ENCODE measurements at places on chromosomes 4 and X.
A peak's percentile ranks its signal among the peaks of the same experiment; 100 is the strongest.

DNA sequence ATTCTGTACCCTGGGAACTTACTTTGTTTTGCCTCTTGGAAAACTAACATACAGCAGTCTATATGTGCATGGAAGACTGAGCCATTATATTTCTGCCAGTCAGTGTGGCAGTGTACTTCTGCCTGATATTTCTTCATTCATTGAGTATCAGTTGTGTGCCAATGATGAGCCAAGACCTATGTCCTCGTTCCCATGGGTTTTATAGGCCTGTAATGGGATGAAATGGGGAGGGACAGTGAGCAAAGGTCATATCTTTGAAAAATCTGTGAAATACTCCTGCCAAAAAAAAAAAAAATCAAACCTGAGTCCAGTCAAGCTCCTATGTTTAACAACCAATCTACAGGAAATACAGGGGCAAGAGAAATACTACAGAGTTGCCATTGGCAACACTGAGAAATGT is 9.1 kb downstream of the NSD2 start:
- DNase-seq: no peak

DNA sequence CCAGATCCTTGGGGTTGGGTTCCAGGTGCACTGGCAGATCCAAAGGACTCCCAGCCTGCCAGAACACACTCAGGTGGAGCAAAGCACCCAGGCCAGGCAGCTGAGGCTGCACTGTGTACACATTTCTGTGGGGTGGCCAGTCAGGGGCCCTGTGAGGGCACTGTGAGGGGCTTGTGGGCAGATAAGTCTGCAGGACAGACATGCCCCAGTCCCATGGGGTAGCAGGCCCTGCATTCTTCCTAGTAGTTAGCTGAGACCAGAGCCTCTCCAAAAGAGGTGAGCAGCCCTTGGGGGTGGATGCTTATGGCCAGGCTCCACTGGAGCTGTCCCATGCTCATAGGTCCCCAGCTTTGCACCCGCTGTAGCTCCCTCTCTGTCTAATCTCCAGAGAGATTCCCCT is 7.6 kb downstream of the ETDB start:
- no peak for DNase-seq

DNA sequence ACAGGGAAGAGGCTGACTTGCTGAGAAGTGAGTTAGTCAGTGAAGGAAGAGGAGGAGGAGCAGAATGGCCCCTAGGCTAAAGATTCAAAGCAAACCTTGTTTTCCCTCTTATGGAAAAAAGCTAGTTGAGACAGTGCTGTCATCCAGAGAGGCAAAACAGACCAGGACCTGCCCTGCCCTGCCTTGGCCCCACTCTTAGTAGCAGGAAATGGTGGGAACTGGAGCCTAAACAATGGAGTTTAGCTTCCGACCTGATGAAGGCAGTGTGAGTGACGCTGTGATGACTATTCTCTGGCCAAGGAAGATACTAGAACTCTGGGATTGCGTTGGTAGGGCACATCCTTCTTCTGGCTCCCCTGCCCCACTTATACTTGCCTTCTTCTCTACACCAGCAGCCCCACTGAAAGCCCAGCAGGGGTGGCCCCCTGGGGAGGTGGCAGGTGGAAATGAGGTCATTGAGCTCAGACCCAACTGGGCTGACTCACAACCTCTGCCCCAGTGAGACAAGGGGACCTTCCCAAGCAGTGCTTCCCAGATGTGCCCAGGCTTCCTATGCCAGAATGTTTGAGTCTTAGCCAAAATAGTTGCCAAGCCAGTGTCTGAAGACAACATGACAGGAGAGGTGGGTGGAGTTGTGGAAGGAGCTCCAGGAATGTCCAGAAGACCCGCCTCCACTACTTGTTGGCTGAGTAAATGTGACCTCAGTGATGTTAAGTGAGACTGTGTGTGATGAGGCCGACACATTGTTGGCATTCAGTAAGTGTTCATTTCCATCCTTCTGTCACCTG is 38.8 kb downstream of the MSN start:
- no peak for DNase-seq

GRCh38 chrX:40227125-40227524 is 129.4 kb upstream of the BCOR start:
- no peak for DNase-seq

- no peak for DNase-seq
These were observed 8.4 kb upstream of the RXFP1 start for GRCh38 chr4:158513256-158513655.

DNA sequence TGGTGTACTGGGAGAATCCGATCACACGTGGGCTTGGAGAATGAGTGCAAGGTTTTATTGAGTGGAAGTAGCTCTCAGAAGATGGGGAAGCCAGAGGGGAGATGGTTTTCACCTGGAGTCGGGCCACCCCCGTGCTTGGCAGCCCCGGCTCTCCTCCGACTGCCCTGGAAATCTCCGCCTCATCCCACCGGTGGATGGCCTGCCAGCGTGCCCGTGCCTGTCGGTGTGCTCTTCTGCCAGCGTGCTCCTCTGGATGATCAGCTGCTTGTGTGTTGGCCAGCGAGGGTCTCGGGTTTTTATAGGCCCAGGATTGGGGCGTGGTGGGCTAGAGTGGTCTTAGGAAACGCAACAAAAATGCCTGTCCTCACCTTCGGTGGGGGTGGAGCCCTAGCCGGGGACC is 368.0 kb downstream of the FAT4 start:
- no peak for DNase-seq

GRCh38 chr4:11480683-11481082 is 52.0 kb upstream of the HS3ST1 start:
- DNase-seq: no peak

DNA sequence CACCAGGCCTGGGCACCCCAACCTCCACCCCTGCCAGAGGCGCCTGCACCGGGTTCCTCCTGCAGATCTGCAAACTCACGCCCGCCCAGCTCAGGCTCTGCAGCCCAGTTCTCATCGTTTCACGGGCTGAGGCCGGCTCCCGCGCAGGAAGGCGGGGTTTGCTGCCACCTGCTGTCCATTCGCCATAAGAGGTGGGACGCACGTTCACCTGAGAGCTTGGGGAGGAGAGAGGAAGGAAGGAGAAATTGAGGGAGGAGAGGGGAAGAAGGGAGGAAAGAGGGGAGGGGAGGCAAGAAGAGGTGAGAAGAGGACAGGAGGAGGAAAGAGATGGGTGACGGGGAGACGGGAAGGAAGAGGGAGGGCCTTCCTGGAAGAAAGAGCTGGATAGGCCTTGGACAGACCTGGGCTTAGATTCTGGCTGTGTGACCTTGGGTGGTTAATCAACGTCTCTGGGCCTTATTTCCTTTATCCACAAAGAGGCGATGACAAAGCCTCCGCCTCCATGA is 114.5 kb downstream of the ADRA2C start:
- DNase-seq: no peak

- no peak for DNase-seq
These were observed 217.1 kb upstream of the SMIM31 start for GRCh38 chr4:164536814-164537213.

DNA sequence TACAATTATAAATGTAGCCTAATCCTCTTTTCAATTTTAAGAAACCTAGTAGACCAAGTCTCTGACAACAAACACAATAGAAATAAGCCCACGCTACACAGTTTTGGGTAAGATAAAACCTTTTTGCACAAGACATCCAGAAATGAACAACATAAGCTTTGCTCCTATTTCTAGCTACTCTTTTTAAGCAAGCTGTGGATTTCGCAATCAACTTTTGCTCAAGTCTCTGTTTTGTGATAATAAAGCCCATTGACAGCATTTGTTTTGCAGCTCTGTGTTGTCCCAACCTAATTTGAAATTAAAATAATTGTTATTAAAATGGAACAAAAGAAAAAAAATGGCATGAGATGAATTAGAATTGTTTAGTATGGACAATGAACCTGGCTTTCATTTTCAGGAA is 287.9 kb upstream of the PUDP start:
- DNase-seq: no peak

DNA sequence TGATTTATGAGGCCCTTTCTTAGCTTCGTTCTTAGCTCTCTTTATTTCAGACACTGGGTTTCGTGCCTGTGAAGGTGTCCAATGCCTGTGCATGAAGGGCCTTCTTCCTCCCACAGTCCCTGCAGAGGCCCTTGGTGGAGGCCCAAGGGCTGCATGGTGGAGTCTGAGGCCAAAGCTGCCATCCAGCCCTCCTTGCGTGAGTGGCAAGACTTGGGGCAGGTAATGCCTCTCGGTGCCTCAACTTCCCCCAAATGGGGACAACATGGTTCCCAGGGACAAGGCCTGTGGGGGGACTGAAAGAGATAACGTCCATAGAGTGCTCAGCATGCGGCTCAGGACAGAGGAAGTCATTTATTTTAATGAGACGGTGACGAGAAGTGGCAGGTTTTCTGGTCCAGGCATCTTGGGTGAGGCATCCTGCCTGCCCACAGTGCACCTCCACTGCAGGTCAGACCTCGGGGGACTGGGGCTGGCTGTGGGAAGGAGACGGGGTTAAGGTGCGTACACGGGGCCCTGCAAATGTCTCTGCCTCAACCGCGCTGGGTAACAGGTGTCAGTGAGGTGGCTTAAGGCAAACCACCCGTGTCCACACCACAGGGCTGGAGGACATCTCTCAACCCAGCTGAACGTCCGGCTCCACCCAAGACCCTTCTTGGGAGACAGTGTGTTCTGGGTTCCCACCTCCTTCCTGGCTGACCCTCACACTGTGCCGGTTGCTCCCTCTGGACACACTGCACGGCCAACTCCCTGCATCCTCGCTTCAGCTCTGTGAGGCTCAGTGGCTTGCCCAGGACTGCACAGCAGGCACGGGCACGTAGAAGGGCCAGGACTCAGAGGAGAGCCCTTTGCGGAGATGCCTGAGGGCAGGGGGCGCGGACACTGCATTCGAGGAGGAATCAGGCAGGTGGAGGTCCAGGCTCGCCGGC is 50.5 kb downstream of the PSAPL1 start:
- DNase-seq: no peak

DNA sequence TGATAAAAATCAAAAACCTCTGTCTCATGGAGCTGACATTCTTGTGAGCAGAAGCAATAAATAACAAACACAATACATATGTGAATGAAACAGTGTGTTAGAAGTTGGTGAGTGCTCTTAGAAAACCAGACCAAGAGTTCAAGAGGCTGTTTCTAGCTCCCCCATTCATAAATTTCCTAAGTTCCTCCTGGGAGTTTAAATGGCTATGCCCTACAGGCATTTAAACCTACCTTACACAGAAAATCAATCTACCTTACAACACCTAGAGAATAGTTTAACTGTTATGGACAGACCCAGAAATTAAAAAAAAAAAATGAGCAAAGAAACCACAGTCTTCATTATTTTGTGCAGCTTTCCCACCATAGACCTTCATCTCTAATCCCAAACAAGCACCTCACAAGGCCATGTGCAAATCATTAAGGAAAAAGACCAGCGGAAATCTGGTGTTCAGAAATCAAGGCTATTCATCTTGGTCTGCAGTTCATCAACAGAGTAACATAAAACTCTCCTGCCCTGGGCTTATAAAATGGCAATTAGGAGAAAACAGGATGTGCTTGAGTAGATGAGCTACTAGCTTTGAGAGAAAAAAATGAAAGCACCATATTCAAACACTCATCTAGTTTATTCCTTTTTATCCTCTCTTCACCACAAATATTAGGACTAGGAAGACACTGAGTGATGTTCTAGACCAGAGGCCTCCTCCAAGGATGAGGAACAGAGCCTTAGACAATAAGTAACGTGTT is 147.2 kb downstream of the SHROOM3 start:
- no peak for DNase-seq

DNA sequence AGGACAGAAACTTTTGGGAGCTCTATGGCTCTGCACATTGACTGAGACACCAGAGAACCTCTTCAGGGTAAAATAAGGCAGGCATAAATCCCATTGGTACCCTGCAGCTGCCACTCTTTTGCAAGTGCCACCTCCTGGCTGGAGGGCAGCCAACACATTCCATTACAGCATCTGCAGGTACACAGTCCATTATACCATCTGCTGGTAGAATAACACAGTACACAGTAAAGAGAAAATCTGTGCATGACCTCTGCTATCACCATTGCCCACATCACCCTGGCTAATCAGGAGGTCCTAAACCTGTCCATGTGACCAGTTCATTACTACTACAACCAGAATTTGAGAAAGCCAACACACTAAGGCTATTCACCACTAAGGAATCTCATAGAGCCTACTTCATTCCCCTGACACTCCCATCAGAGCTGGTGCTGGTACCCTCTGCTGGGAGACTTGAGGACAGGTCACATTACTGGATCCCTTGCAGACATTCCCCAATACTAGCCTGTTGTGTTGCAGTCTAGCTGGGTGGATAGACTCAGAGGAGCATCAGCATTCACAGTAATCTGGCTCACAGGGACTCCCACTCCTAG is 176.2 kb upstream of the TACR3 start:
- no peak for DNase-seq

- DNase-seq: no peak
These were observed 23.4 kb upstream of the KIAA1210 start for GRCh38 chrX:119151051-119151380.

- DNase-seq: no peak
These were observed 4.6 kb downstream of the TREX2 start for GRCh38 chrX:153441296-153441695.

DNA sequence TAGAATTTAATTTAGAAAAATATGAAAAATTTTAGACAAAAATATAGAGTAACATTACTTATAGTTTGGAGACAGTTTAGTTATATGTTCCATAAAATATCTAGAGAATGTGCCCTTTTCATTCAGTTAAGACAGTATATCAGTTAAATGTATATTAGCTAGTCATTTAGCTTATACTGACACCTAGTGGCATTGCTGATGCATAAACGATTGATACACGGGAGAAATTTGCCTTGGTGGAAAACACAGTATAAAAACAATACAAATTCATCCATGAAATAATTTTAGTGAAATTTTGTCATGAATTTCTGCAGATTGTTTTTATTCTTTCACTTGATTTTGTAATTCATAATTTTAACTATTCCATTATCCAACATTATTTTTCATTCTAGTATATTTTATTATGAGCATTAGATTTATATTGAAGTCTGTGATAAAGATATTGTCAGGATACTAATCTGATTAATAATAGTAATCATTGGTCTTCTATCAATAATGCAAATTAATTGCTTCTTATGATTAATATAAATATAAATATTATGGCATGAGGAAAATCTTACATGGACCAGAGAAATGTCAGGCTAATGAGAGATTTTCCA is 219.0 kb downstream of the TLL1 start:
- peak; percentile 4 for DNase-seq

DNA sequence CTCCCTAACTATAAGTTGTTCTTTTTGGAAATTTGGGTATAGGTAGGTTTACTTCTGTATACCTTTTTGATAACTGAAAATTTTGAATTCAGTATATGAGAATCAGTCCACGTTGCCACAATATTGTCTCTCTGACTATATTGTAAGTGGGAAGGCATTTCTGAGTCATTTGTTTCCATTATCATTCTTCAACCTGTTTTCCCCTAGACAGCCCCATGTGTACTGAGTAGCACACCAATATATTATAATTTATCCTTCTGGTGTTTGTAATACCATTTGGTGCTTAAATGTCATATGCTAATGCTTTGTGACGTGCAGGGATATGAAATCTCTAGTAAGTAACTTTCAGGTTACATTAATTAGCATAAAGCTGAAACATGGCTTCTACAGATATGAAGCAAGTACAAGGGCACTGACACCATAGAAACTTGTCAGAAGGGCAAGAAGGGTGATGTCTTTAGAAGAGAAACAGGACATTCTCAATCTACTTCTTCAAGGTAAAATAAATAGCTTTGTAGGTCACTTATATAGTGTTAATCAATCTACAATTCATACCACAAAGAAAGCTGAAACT is 27.7 kb downstream of the PAK3 start:
- no peak for DNase-seq

Measured in fibroblast of skin of left biceps (primary cell).